ENCODE measurements at places on chromosomes 4 and X.

GRCh38 chr4:108355902-108356535 lies 187.3 kb upstream of the LEF1 start:
- no peak for DNase-seq

GRCh38 chr4:74339501-74339900 lies 25.4 kb upstream of the EREG start:
- no peak for DNase-seq

DNA sequence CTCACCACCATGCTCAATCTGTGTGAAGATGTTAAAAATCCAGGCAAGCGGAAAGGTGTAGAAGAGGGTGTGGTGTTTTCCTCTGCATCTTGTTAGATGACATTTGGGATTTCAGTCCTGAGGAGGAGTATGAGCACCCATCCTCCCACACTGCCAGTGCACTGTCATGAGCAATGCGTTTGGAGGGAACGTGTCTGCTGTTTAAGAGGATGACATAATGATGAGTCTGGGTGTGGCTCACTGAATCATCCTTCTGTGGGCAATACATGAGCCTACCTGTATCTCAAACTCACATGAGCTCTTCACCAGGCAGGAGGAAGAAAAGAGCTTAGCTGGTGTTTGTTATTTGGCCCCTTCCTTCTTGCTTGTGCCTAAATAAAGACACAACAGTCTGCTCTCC lies 67.9 kb upstream of the ARX start:
- no peak for DNase-seq

- DNase-seq: no peak
These were observed 3.6 kb downstream of the NKX1-1 start for GRCh38 chr4:1402516-1403091.

- DNase-seq: no peak
These were observed 27.0 kb downstream of the GYG2 start for GRCh38 chrX:2855761-2856160.

DNA sequence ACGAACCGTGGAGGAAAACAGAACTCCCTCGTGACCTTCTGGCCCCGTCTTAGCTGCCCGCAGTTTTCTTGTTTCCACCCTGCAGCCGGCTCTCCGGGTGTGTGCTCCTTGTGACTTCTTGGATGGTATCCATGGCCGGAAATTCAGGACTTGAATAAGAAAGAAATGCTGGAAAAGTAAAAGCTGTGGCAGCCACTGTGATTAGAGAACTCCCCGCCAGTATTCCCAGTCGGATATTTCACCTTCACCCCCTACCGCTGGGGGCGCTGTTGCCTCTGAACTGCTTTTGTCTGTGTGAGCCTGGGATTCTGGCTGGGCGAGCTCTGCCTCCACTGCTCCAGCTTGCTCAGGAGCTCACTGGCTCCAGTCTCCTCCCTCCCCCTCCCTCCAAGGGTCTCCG lies 41.5 kb upstream of the CYP4V2 start:
- peak; percentile 36 for DNase-seq

GRCh38 chr4:11149612-11150259 lies 279.0 kb downstream of the HS3ST1 start:
- DNase-seq: no peak

GRCh38 chrX:87583679-87584078 lies 66.1 kb downstream of the KLHL4 start:
- no peak for DNase-seq

GRCh38 chr4:4532371-4533154 lies 9.3 kb downstream of the STX18 start:
- DNase-seq: no peak

GRCh38 chr4:86403575-86403974 lies 43.7 kb upstream of the MAPK10 start:
- DNase-seq: no peak

- DNase-seq: no peak
These were observed 128.7 kb downstream of the ARHGAP24 start for GRCh38 chr4:85603437-85604336.

GRCh38 chr4:184191267-184191666 lies 26.4 kb downstream of the ENPP6 start:
- DNase-seq: no peak

GRCh38 chr4:13244444-13244843 lies 239.7 kb downstream of the RAB28 start:
- no peak for DNase-seq

DNA sequence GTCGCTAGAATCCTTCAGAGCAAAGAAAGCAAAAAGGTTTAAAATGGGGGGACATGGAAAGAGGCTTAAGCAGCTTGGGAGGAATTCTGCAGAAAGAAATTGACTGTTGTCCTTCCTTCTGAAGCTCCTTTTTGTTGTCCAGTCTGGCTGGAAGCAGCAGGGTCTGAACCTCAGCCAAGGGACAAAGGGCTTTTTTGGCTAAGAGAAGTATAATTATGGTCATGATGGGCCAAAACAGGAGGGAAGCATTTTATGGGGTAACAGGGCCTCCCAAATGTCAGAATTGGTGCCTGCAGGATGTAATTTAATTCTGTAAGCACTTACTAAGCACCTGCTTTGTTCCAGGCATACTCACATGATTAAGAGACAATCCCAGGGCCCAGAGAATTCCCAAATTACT lies 74.2 kb upstream of the CPEB2 start:
- DNase-seq: no peak
